Osteoblast (primary cell): ENCODE measurements at places on chromosomes 4 and X. TPM values are rescaled to one million over a fixed set of nuclear protein-coding genes. Genes with fewer than 3 reads are reported as not detected.

The CXXC4 gene
- not detected in 2 replicates for total RNA-seq

The TBX22 gene
- not detected in 2 replicates for total RNA-seq

The ESX1 gene
- not detected in 2 replicates for total RNA-seq

The HERC5 gene
- total RNA-seq: 0.88 and 1.4 TPM in 2 replicates

The SULT1B1 gene
- not detected in 2 replicates for total RNA-seq

The TLR1 gene
- 2.4 and 3.3 TPM in 2 replicates for total RNA-seq

The CFAP99 gene
- total RNA-seq: under 0.01 TPM in 2 replicates

The RBM3 gene
- total RNA-seq: 441 and 527 TPM in 2 replicates

The GLOD5 gene
- not detected in 2 replicates for total RNA-seq

The POU4F2 gene
- total RNA-seq: not detected in 2 replicates

The BMPR1B gene
- 2.5 and 7.1 TPM in 2 replicates for total RNA-seq

The XAGE1A gene
- not detected in 2 replicates for total RNA-seq
